ENCODE measurements at places on chromosomes 6 and 20. TPM values are rescaled to one million over a fixed set of nuclear protein-coding genes. Genes with fewer than 3 reads are reported as not detected.

DNA sequence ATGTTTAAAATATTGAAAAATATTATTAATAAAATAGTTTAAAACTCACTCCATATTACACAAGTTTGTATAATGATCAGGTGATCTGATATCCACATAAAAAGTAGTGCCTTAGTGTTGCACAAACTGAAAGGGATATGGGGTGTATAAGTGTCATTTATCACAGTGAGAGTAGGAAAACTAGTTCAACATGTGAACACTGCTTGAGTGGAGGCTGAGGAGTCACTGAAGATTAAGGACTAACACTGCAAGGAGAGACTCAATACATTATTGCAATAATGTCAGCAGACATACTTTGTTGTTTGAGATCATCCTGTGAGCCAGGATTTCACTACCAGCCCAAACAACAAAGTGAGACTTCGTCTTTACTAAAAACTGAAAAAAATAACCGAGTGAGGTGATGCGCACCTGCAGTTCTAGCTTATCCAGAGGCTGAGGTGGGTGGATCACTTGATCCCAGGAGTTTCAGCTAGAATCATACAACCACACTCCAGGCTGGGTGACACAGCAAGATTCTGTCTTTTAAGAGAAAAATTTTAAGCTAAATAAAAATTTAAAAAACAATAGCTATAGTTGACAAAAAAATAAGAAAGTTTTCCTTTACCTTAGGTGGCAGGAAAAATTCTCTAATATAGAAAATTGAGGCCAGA lies 2.4 kb upstream of the KHDC1L start:
- no peak for DNase-seq

The ASIP gene
- total RNA-seq = not detected

GRCh38 chr6:151443454-151443853 lies 8.5 kb downstream of the RMND1 start:
- no peak for DNase-seq

The SHLD1 gene
- total RNA-seq = 4.3 TPM

DNA sequence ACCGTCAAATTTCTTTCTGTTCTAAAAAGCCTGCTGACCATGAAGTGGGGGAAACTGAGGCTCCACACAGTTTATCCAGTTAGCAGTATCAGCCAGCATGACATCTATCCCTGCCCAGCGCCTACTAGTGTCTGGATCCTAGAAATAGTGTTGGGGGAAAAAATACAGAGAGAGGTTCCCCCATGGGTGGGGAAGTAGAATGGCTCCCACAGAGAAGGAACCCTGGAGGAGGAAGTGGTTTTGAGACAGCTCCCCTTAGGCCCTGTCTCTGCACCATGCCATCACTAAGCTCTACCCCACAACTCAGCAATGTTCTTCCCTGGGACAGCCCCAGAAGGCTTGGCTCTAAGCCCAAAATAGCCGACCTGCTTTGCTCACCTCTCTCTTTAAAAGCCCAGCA lies 153.4 kb downstream of the MBOAT1 start:
- no peak for DNase-seq

DNA sequence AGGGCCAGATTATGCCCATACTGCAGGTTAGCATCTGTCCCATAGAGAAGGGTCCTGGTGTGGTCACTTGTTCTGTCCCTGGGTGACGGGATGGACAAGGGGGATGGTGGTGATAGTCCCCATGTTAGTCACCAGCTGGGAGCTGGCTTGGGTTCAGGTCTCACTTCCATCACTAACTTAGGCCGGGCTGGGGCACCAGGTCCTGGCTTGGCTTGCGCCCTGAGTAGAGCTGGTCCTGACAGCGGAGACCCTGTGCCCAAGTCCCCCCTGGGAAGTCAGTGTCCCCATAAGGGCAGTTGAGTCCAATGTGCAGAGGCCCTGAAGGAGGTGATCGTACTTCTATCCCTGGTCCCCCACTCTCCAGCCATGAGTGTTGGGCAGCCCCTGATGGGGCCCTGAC lies 52.6 kb downstream of the ANKRD60 start:
- no peak for DNase-seq

The TRIM38 gene
- 5.2 TPM for total RNA-seq

DNA sequence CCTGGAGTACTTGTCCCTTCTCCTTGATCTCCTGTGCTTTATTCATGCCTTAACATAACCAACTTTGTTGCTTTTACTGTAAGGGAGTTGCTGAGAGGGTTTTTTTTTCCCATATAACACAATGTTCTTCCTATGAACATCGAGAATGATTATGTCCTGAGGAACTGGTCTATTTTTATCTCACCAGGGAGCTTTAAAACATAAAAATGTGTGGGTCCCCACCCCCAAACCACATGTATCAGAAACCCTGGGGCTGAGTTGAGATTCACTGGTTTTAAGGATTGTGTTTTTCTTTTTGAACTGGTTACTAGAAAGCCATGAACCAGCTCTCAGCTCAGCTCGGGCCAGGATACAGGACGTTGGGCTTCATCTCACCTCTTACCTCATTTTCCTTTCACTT lies 118.5 kb upstream of the JAG1 start:
- DNase-seq = no peak

GRCh38 chr6:90895299-90896074 lies 308.6 kb upstream of the MAP3K7 start:
- DNase-seq = no peak

The PNPLA1 gene
- total RNA-seq = not detected

DNA sequence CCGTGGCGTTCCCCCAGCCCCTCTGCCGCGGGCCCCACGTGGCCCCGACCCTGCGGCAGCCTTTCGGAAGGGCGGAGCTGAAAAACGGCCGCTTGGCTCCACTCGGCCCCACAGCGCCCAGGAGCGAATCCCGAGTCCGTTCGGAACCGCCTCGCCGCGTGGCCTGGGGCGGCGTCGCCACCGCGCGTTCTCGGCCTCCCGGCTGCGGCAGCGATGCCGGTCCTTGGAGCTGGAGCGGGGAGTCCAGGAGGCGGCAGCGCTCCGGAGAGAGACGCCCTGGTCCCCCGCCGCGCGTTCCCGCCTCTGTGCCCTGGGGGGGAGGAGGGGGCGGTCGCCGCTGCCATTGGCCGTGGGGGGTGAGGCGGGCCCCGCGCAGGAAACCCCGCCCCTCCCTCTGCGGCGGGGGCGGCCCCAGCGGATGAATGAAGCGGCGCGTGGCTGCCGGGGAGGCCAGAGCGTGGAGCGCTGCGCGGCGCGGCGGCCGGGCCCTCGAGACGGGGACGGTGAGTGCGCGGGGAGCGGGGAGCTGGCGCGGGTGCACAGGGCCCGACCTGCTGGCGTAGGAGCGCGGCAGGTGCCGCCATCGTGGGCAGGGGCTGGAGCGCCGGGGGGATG lies at the start of gene SLCO4A1:
Gene SLCO4A1 (plus strand): TSS at position 453 of the 615 bp plus-strand sequence. CDS start 13,952 bp downstream, outside the sequence.
- peak; percentile 71 for DNase-seq

- no peak for DNase-seq
Observed at GRCh38 chr20:31617432-31618104, 12.5 kb downstream of the ID1 start.

DNA sequence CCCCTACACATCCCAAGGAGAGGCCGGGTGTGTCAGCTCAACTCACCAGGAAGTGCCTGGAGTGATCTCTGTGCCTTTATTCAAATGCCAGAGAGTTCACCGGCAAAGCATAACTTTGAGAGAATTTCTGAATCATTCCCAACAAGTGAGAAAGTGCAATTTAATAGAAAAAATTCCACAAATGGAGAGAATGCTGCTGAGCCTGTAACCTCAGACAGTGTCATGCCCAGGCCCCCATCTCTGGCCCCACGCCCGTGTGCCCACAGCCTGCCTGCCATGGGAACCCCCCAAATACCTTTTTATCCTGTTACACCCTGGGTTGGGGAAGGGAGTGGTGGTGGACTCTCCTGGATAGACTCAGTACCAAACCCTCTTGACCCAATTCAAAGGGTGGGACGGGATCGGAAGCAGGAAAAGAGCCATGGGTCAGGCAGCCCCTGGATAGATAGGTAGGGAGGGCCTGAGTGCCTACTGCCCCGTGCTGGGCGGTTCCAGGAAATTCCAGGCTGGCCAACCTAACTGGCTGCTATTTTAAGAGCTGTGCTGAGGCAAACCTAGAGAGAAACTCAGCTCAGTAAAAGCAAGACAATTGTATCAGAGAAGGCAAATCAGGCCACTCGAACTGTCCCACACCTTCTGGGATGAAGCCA lies 179.0 kb upstream of the FOXA2 start:
- DNase-seq = peak; percentile 95

The GRM1 gene
- not detected for total RNA-seq

The C6orf52 gene
- 16.5 TPM for total RNA-seq

The PLCB1 gene
- 0.43 TPM for total RNA-seq

- no peak for DNase-seq
Observed at GRCh38 chr20:7387638-7388193, 552.5 kb downstream of the HAO1 start.

The ZSWIM1 gene
- 7.7 TPM for total RNA-seq

DNA sequence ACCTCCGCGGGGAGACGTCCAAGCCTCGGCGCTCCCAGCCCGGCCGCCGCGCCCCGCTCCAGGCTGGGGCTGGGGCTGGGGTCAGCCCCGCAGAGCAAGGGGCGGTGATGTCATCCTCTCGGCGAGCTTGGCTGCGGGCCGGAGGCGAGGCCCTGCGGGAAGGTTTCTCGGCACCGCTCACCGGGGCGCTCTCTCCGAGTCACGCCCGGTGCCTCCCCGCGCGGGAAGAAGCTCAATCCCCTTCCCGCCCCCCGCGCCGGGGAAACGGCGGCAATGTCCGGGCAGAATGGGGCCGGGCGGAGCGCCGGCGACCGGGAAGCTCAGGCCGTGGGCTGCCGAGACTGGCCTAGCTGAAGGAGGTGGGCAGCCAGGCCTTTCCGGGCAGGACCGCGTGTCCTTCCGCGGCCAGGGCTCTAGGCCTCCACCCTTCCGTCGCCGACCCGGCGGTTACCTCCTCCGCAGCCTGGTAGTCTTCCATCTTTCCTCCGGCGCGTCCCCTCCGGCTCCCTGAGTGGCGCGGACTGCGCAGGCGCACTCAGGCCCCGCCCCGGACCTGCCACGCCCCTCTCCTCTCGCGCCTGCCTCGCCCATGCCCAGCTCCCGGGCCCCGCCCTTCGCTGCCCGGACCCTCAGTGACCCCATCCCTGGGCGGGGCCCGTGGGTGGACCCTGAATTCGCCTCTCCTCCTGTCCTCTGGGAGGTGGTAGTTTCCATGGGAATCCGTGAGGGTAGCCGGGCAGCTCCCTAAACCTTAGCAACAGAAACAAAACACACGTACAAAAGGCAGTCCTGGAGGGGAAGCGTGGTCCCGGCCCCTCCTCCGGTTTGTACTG lies at the start of gene DYNLT1:
Gene DYNLT1 (minus strand): TSS at position 513 of the 833 bp plus-strand sequence. CDS start 35 bp downstream, at position 478.
- DNase-seq = peak; percentile 81

DNA sequence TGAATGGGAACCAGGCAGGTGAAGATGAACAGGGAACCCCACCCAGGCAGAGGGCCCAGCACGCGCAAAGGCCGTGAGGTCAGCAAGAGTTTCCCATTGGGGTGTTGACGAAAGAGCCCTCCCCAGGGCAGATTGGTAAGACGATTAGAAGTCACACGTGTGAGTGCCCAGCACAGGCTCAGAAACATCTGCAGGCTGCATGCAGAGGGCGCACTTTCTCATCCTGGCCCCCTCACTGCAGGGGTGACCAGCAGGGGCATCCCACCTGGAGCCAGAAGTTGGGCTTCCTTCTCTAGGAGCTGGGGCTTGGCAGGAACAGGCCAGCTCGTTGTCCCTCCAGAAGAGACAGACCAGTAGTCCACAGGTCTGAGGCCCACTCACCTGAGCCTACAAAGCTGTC lies 38.4 kb downstream of the VSTM2L start:
- DNase-seq = no peak
